ENCODE measurements at places on chromosomes 6 and 20. TPM values are rescaled to one million over a fixed set of nuclear protein-coding genes. Genes with fewer than 3 reads are reported as not detected.
A peak's percentile ranks its signal among the peaks of the same experiment; 100 is the strongest.

GRCh38 chr6:12472601-12473038 is 182.5 kb downstream of the EDN1 start:
- DNase-seq = peak; percentile 59

GRCh38 chr6:168182908-168183612 is 104.0 kb upstream of the FRMD1 start:
- no peak for DNase-seq

DNA sequence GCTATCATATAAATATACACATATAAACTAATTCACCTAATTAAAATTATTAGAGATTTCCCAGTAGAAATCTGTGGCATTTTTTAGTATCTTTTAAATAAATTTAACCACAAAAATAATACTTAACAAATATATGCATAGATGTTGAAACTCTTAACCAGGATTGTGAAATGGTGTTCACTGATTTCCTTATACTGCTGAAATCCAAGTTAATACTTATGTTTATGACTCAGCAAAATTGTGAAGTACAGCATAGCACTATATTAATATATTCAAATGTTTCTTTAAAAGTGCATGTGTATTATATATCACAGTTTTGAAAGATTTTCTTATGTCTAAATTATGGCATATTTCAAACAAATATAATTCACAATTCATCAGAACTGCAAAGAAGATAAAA is 328.2 kb upstream of the MANEA start:
- DNase-seq = no peak

GRCh38 chr20:25274481-25274880 is 26.6 kb downstream of the PYGB start:
- DNase-seq = no peak

- no peak for DNase-seq
Measured at GRCh38 chr6:72787391-72788031, 165.6 kb downstream of the KCNQ5 start.

- no peak for DNase-seq
Measured at GRCh38 chr6:133203344-133203697, 37.8 kb upstream of the EYA4 start.

- DNase-seq = no peak
Measured at GRCh38 chr6:117915846-117916245, 8.8 kb downstream of the SLC35F1 start.

DNA sequence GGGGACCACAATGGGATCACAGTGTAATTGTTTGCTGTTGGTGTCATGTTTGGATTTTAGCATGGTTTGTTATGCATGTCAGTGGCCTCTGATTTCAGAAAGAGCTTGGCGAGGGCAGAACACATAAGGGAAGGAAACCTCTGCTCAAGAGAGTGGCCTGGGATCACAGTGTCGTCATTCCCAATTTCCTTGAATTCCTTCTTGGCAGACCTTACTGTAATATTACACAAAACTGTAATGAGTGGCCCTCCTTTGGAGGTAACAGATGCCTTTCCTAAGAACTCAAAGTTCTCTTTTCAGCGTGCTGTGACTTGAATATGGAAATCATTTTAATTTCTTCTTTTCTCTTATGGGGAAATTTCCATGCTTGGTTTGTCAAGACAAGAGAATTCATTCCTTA is 46.9 kb downstream of the JAG1 start:
- DNase-seq = no peak

DNA sequence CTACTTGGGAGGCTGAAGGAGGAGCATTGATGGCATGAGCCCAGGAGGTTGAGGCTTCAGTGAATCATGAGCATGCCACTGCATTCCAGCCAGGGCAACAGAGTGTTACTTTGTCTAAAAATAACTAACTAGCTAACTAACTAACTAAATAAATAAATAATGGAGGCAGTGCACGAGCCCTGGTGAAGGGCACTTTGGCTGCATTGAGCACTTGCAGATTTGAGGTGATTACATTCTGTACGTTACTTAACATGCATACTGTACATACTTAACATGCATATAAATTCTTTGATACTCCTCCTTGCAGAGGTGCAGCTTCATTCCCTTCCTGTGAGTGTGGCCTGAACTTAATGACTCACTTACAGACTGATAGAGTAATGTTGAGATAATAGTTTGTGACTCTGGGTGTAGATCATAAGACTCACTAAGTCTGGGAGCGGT is 10.7 kb downstream of the HLA-A start:
- no peak for DNase-seq

- DNase-seq = no peak
Measured at GRCh38 chr6:71197780-71198179, 90.8 kb upstream of the OGFRL1 start.

- no peak for DNase-seq
Measured at GRCh38 chr6:53556986-53557715, 12.2 kb upstream of the GCLC start.

The PTCRA gene
- not detected for total RNA-seq

The NKX2-2 gene
- total RNA-seq = not detected

The PDYN gene
- total RNA-seq = not detected

The COL9A3 gene
- total RNA-seq = 101 TPM

The CCM2L gene
- total RNA-seq = 5.8 TPM

The SH3BGRL2 gene
- 32.2 TPM for total RNA-seq

The MCM8 gene
- 10.7 TPM for total RNA-seq

The KIF25 gene
- not detected for total RNA-seq

The TOX2 gene
- total RNA-seq = 1.6 TPM

The PTCHD4 gene
- total RNA-seq = 0.95 TPM

The KIAA0408 gene
- 40.8 TPM for total RNA-seq

The SYTL3 gene
- 4.9 TPM for total RNA-seq

The GGT7 gene
- total RNA-seq = 5.6 TPM

The BPIFB4 gene
- total RNA-seq = not detected
